ENCODE measurements at places on chromosomes 3 and 15.

DNA sequence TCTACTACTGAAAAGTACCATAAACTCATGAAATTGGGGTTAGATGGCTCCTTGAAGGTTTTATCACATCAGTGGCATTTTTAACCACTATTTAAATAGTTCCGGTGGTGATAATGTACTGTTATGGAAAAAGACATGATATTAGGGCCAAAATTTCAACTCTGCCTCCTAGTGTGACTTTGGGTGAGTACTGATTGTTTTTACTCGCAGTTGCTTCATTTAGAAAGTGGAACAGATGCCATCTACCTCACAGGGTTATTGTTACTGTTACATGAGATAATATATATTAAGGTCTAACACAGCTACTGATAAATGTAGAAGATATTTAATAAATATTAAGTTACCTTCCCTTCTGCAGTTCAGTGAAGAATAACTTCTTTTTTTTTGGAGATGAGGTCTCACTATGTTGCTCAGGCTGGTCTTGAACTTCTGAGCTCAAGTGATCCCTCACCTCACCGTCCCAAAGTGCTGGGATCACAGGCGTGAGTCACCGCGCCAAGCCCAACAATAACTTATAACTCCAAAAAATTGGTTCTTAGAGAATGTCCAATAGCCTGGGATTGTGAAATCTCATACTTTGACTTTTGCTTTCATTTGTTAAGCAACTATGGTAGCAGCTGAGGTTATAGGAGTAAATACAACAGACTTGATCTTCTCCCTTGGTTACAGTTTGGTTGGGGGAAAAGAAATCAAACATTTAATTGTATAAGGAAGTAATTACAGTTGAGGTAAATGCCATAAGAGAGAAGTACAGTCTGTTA, 48.3 kb downstream of the MEF2A start:
- no peak for DNase-seq

GRCh38 chr15:26038693-26039092, 175.6 kb upstream of the ATP10A start:
- no peak for DNase-seq

GRCh38 chr3:192655628-192656027, 71.7 kb downstream of the FGF12 start:
- no peak for DNase-seq

- no peak for DNase-seq
Measured at GRCh38 chr3:120461416-120461815, 10.6 kb upstream of the FSTL1 start.

DNA sequence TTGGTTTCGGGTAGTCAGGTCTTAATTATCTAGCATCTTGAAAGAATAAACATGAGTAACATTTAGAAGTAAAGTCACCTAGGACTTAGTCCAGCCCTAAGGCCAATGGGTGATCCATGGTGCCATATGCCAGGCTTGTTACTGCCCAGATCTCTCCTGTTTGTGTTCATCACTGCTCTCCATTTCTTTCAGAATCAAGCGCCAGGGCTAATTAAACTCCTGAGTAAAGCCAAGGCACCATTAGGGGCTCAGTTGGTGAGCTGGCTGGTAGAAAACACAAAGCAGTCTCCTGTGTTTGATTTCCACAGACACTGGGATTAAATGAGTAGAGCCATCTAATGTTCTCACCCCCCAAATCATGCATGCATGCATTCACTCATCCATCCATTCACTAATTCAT, 11.3 kb downstream of the CYP19A1 start:
- DNase-seq = no peak

- no peak for DNase-seq
Measured at GRCh38 chr3:55701997-55702396, 214.9 kb upstream of the WNT5A start.

DNA sequence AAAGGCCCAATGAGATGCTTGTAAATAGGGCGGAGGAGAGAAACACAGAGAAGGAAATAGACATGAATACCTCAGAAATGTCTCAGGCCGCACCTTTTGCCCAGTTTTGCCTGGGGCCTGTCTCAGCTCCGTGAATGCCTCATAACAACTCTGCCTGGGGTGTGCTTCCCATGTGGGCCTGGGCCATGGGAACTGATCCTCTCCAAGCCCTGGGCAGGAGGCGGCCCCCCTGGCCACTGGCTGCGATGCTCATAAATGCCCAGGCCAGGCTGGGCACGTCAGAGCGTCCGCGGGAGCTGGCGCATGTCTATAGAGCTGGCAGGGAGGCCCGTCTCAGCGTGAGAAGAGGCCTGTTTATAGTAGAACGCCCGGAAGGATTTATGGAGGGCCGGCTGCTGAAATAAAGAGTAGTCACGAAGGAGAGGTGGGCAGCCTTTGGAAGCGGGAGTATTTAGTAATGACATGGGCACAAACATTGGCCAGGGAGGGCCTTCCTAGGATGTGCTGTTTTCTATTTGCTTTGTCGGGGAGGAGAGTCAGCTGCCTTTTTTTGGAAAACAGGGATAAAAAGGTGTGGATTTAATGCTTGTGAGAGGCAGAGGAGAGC, 85.9 kb upstream of the IGF1R start:
- no peak for DNase-seq

DNA sequence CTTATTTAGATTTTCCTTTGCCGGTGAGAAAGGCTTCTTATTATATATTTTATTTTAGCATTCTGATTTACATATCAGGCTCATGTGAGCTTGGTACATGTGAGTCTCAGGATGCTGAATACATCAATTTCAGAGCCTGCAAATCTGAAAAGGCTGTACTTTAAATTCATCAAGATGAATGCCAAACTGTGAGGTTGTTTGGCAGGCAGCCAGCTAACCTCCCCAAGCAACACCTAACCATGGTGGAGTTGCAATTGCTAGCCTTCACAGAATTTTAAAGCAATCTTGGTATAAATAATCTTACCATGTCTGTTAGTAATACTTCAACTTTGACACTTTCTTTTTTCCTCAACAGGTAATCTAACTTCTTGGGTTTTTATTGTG, 252.5 kb downstream of the CDIN1 start:
- no peak for DNase-seq

- no peak for DNase-seq
Measured at GRCh38 chr3:69105320-69105719, 17.1 kb downstream of the LMOD3 start.

DNA sequence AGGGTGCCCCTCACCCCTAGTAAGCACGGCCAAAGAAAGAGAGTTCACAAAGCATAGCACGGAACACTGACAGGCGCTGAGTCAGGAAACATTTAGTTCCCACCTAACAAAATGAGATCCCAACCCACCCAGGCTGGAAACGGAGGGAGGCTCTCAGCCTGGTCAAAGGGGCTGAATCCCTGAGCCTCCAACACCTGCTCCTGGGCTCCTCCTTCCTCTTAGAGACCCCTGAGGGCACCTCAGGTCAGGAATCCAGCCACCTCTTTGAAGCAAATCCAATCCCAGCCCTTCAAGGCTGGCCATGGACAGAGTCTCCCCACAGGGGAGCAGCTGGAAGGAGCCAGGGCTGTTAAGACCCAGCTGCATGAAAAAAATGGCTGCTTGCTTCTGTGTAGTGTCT, 154.4 kb upstream of the HES1 start:
- DNase-seq = no peak

- no peak for DNase-seq
Measured at GRCh38 chr3:116337229-116337628, 108.1 kb downstream of the LSAMP start.

GRCh38 chr3:151276687-151277042, 1.7 kb downstream of the P2RY14 start:
- DNase-seq = no peak

- DNase-seq = no peak
Measured at GRCh38 chr3:39028546-39028945, 23.2 kb downstream of the SCN11A start.

DNA sequence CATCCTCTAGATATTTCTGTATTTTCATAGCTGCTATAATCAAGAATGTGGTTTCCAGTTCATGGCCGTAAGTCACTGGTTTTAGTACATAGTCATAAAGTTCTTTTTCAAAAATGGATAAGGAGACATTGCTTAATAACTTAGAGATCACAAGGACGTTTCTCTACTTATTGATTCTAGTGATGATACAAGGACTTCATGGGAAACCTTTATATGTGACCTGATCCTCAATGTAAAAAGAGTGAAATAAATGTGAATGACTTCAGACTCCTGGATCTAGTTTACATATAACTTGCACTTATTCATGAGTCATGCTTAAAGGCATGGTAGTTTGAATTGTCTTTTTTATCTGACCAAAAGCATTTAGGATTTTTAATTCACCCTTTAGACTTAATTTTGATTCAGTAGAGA, 35.2 kb downstream of the TSC22D2 start:
- no peak for DNase-seq

DNA sequence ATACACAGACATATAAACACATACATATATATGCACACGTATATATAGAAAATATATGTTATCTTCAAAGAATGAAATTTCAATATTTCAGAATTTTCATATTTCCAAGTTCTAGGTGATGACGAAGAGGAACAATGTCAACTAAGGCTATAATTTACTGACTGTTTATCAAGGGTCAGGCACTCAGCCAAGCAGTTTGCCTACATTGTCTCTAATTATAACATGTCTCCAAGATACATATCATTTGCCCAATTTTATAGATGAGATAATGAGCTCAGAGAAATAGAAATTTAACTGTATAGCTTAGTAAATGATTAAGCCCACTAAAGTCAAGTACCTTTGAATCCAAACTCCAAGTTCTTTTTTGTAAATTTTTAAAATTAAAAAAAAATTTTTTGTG, 99.9 kb upstream of the PLSCR4 start:
- DNase-seq = no peak

GRCh38 chr15:38069511-38070011, 135.1 kb downstream of the TMCO5A start:
- peak; percentile 63 for DNase-seq

DNA sequence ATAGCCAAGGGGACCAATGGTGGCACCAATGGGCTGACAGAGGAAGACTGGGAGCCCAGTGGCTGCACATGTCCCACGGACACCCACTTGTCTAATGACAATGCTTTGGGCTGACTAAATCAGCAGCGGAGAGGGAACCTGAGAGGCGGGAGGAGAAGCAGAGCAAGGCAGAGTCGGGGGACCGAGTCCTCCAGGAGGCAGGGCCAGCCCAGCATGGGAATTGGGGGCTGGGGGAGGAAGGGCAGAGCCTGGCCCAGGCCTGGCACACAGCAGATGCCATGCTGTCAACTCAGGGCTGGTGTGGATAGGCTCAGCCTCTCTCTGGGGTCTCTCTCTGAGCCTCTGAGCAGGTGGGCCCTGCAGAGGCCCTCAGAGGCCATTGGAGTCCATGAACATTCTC, 78.4 kb upstream of the KLF13 start:
- DNase-seq = no peak

GRCh38 chr3:31704591-31705179, 172.0 kb downstream of the STT3B start:
- DNase-seq = peak; percentile 52

DNA sequence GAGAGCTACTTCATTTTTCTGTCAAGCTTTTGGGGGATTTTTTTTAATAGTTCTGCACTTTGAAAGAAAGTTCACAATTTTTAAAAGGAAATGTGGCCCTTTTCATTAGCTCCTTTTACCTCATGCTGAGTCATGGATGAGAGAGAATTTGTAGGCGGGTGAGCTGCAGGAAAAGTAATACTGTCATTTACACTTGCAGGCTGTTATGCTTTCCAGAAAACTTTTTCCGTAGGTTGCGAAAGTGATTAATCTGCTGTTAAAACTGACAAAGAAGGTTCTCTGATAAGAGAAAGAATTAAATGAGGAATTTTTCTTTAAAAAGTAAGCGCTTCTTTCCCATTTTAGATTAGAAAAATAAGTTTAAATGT, 430.2 kb downstream of the LPP start:
- DNase-seq = no peak

GRCh38 chr15:48548455-48548854, 97.1 kb downstream of the FBN1 start:
- DNase-seq = no peak

GRCh38 chr3:124041553-124041952, 49.6 kb upstream of the ROPN1 start:
- no peak for DNase-seq

GRCh38 chr3:143140550-143140949, 21.0 kb downstream of the CHST2 start:
- DNase-seq = no peak

GRCh38 chr3:66747696-66748095, 246.9 kb upstream of the LRIG1 start:
- peak; percentile 36 for DNase-seq

- no peak for DNase-seq
Measured at GRCh38 chr3:128242818-128243601, 89.7 kb downstream of the EEFSEC start.

GRCh38 chr3:52798376-52798977, 3.9 kb downstream of the ITIH3 start:
- no peak for DNase-seq

GRCh38 chr3:151224268-151224866, 21.4 kb upstream of the GPR171 start:
- no peak for DNase-seq

DNA sequence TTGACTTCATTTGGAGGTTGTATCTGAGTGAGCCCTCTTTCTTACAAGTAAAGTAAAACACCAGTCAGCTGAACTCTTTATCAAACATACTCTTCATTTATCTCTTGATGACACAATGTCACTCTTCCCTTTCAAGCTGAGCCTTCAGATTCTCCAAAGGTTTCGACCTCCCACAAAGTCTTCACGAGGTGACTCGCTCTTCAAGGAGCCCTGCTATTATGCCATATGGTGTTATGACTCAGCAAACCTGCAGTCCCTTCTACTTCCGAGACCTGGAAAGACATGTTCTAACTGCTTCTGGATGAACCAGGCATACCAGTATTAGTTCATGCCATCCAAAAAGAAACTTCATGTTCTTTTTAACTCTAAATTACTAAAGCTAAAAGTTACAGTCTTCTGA, 23.1 kb downstream of the AADAC start:
- no peak for DNase-seq

GRCh38 chr3:87191641-87192040, 35.5 kb upstream of the CHMP2B start:
- DNase-seq = no peak

DNA sequence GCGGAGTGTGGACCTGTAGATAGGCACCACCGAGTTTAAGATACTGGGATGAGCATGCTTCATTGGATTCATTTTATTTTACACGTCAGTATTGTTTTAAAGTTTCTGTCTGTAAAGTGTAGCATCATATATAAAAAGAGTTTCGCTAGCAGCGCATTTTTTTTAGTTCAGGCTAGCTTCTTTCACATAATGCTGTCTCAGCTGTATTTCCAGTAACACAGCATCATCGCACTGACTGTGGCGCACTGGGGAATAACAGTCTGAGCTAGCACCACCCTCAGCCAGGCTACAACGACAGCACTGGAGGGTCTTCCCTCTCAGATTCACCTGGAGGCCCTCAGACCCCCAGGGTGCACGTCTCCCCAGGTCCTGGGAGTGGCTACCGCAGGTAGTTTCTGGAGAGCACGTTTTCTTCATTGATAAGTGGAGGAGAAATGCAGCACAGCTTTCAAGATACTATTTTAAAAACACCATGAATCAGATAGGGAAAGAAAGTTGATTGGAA, 29.5 kb downstream of the SYNM start:
- DNase-seq = no peak
